ENCODE measurements at places on chromosomes 16 and 17.

GRCh38 chr17:82338858-82339633, 5.5 kb upstream of the SECTM1 start:
- DNase-seq: peak; percentile 11

DNA sequence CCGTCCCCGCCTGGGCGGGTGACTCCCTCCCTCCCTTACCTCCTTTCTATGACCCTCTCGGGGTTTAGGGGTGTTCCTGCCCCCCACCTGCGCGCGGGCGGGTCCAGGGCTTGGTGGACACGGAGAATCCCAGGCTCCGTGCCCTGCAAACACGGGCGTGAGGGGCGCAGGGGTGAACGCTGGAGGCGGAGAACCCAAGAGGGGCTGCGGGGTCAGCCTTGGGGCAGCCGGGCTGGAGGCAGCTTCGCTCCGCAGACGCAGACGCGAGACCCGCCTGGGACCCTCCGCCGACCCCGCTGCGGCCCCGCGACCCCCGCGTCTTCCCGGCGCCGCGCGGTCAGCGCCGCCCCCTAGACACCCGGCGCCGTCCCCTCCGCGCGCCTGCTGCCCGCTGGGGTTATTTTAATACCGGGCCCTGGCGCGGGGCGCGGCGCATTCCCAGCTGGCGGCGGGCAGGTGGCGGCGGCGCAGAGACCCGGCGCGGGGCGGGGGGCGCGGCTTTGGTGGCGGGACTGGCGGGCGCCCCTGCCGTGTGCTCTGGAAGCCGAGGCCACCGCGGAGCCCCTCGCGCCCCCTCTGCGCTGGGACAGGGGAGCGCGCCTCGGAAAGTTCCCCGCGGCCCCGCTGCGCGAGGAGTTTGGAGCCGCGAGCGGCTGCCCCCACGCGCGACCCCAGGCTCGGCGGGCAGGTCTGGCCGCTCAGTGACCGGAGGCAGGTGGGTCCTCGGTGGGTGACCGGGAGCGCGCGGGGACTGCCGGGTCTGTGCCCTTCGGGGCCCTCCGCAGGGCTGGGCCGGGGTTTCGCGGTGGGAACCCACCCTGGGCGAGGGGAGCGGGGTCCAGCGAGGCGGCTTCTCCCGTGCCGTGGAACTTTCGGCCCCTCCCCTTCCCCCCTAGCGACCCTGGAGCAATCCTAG, at the start of gene UTS2R:
UTS2R (plus strand) TSS at position 433 of the 916 bp plus-strand sequence. CDS start 2,560 bp downstream, outside the sequence.
- DNase-seq: peak; percentile 55

DNA sequence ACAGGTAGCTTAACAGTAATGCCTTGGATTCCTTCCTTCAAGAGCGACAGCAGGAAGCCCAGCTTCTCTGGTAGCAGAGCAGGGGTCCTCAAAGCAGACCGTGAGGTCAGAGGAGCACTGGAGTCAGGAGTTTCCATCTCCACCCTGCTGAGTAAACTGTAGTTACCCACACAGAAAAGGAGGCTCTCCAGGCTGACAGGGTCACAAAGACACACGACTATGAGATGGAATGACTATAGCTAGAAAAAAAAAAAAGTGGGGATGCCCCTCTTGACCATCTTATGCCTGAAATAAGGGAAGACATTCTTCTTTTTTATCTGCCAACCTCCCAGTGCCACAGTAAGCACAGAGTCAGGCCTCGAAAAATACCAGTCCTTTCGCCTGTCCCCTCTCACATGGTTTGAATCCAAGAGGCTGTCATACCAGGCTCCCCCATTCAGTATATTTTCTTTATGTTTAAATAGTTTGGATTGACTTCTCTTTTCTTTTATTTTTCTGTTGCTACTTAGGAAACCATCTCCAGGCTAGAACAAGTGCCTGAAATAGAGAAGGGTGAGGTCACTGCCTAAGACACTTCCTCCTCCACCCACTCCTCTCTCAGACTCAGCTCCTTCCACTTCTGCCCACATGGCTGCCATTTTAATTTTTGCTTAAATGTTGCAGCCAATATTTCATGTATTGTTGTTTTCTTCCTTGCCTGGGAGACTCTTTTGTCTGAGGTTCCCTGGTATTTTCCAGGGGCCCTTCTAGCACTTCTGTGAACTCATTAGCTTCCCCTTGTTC, 707.4 kb downstream of the MAF start:
- DNase-seq: no peak

- DNase-seq: no peak
Observed at GRCh38 chr17:61593426-61593825, 2.4 kb upstream of the NACA2 start.

GRCh38 chr16:5328546-5328945, 231.0 kb upstream of the EEF2KMT start:
- no peak for DNase-seq

GRCh38 chr17:4786516-4786915, 352 bp upstream of the VMO1 start:
- DNase-seq: no peak

DNA sequence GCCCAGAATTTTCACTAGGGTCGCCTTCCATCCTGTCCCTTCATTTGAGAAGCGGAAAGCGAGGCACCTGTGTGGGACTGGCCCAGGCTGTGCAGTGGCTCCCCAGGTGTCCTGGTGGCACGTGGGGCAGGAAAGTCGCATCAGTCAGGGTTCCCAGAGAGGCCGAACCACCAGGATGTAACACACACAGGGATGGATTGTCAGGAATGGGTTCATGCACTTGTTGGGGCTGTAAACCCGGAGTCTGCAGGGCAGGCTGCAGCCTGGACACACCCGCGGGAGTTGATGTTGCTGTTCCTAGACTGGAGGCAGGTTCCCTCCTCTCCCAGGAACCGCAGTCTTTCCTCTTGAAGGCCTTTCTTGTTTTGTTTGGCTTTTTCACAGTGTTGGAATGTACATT, 30.7 kb upstream of the RPTOR start:
- no peak for DNase-seq

GRCh38 chr17:81832608-81833159, 407 bp downstream of the MCRIP1 start:
- peak; percentile 40 for DNase-seq

DNA sequence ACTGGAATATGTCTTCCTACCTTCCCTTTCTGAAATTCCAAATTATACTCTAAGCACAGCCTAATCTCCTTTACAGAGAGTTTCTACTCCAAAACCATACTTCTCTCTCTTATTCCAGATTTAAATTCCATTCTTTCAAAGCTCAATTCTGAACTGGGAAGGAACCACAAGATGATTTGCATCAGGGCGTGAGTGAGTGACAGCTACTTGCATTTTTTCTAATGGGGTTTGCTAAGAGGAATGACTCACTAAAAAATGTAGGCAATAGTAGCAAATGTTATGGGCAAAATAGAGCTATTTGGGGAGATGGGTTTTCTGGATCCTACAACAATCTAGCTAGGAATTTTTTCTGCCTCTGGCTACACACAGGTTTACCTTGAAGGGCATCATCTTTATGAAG, 244.6 kb upstream of the PSMD7 start:
- DNase-seq: no peak

- no peak for DNase-seq
Observed at GRCh38 chr16:66590322-66590721, 11.1 kb downstream of the CMTM2 start.

- no peak for DNase-seq
Observed at GRCh38 chr17:81391936-81392908, 3.0 kb upstream of the BAHCC1 start.

DNA sequence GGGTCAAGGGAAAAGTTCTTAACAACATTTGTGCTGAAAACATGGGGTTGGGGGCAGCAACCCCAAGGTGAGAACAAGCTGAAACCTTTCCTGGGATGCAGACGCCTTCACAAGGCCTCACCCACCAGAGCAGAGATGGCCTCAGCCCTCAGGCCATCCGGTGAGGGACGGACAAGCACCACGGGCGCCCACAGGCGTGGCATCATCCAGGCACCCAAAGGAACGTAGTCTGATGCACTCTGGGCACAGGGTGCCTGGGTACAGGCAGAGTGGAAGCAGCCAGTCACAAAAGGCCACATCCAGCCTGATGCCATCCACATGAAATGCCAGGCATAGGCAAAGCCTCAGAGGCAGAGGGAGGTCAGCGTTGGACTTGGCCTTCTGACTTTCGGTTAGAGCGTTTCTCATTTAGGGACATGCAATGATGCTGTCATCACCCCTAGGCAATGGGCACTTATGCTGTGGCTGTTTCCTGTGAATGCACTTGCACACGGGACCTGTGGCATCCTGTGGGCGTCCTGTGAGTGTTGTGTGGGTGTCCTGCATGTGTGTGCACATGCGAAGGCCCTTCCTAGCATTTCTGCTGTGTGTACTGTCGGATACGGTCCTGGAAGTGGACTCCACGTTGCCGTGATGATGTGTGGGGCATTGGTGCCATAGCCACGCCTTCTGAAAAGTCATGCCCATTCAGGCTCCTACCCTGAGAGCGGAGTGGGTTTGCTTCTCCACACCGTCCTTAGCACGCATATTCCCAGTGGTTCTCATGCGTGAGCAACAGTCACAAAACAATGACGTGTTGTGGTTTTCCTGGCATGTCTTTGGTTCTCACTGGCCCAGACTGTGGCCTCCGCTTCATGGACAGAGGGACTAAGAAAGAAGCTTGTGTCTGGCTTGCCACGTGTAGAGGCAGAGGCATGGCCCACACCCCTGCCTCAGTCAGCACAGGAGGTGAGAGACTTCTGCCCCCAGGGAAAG, 52.7 kb upstream of the ZNF469 start:
- DNase-seq: no peak

DNA sequence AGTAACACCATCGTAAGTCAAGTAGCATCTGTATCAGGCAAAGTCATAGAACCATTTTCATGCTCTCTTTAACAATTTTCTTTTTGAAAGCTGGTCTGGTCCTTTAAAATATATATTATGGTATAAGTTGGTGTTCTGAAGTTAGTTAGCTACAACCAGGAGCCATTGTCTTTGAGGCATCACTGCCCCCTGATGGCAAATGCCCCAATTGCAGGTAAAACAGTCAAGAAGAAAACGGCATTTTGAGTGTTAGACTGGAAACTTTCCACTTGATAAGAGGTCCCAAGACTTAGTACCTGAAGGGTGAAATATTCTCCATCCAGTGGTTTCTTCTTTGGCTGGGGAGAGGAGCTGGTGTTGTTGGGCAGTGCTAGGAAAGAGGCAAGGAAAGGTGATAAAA, 14.1 kb downstream of the TP53 start:
- peak; percentile 78 for DNase-seq

GRCh38 chr17:50551884-50552283, 4.9 kb downstream of the SPATA20 start:
- DNase-seq: no peak

DNA sequence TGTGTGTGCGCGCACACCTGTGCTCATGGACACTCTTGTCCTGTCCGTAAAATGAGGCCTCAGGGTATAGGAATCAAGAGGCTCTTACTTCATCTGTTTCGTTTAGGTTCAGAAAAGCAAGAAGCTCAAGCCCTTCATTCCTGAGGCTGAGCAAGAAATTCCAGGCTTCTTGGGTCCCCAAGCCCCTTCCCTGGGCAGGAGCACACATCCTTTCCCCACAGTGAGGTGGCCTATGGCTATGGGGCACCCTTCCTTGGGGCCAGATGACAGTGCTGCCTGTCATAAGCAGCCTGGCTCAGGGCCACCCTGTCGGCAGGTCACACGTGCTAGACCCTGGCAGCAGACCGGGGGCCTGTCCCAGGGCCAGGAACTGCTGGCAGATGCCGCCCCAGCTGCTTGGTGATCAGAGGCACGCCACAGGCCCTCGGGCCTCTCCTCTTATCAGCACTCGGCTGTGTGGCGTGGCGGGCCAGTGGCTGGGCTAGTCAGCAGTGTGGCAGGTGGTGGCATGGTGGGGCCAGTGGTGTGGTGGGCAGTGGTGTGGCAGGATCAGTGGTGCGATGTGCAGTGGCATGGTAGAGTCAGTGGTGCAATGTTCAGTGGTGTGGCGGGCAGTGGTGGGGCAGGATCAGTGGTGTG, 50.2 kb downstream of the NKD1 start:
- DNase-seq: no peak

GRCh38 chr17:5705081-5705875, 121.0 kb upstream of the NLRP1 start:
- peak; percentile 74 for DNase-seq

GRCh38 chr17:29145289-29146073, 34.7 kb downstream of the MYO18A start:
- DNase-seq: peak; percentile 67

DNA sequence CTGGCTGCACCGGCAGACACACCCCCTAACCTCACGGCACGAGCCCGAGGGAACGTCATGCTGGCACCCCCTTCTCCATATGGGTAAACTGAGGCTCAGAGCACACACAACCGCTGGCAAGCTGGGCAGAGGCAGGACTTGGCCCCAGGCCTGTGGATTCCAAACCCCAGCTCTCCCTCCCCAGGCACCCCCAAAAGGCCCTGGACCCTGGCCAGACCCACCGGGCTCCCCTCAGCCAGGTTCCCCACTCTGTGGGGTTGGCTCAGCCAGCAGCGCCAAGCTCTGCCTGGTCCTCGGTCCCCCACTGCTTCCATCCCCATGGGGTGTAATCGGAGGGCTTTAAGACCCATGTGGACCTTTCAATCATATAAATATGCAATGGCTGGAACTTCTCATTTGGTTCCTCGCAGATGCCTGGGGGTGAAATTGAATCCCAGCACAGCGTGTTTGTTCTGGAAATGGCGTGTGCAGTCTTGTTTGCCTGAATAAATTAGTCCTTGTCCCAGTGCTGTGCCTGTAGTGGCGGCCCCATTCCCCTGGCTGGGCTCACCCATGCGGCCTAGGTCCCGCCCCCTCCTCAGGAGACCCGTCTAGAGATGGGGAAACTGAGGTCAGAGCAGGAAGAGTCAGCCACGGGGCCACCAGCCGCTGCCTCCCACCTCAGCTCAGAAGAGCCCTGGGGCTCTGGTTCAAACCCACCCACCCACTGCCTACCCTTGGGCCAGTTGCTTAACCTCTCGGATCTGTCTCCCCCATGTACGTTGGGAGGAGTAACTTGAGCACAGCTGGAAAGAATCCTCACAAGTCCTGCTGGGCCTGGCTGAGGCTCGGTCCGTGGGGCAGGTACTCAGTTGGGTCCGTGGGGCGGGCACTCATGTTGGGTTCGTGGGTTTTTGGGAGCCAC, 57.3 kb downstream of the ZFPM1 start:
- no peak for DNase-seq

DNA sequence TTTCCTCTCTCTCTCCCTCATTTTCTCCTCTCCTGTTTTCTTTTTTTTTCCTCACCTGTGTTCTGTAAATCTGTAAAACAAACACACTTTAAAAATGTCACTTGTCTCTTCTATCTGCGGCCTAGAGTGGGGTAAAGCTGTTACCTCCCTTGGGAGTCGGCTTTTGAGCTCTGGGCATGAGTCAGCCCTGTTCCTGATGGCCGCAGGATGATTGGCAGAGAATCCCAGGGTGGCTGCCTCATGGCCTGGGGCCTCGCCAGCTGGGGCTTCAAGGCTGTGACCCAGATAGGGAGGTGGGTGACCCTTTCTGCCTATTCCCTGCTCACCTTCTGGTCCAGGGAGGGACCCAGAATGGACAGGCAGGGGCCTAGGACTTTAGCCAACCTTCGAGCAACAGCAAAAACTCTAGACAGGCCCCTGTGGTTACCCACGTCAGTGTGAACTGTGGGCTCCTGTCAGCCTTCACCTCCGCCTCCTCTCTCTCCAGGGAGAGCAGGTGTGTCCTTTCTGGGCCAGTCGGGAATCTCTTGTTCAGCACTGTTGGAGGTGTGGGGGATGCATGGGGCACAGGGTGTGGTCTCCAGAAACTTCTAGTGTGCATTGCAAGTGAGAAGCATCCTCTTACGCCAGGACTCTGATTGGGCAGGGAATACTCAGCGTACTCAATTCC, 87.4 kb downstream of the RAP1GAP2 start:
- DNase-seq: no peak

GRCh38 chr17:77106874-77107358, 33.9 kb upstream of the SEC14L1 start:
- no peak for DNase-seq

All from WTC11 (cell line).